C1 segment of cervical spinal cord (tissue), 14 donors: ENCODE measurements at places on chromosomes 5 and 9.

DNA sequence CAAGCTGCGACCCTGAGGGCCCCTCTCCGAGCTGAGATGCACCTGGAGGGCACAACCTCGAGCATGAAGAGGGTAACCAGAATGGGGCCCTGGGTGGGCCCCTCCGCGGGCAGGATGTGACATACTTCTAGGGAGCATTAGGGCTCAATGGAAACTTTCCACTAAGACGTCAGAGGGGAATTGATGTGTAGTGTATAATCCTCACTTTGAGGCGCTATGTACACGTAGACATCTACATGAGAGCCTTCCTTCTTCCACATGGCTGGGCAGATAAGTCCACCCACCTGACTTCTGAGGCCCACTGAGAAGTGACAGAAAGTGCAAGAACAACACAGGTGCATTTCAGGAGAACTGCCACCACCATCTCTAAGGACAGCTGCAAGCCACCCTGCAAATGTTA, 61.0 kb downstream of the DAP start:
- DNase-seq = no peak

DNA sequence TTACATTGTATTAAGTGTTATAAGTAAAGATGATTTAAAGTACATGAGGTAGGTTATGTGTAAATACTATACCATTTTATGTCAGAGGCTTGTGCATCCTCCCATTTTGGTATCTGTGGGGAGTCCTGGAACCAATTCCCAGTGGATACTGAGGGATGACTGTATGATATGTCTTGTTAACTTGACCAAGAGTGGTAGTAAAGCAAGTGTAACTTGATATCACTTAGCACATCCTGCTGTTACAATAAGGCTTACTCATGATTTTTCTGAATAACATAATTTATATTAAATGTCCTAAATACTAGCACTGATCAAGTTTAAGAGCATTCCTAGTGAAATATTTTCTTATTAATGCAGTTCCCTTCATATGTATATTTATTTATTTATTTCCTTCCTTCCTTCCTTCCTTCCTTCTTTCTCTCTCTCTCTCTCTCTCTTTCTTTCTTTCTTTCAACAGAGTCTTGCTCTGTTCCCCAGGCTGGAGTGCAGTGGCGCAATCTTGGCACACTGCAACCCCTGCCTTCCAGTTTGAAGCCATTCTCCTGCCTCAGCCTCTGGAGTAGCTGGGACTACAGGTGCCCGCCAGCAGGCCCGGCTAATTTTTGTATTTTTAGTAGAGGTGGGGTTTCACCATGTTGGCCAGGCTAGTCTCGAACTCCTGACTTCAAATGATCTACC, 7.5 kb downstream of the NDFIP1 start:
- no peak for DNase-seq

GRCh38 chr9:29211580-29212396, 1638.5 kb upstream of the C9orf72 start:
- DNase-seq = no peak

DNA sequence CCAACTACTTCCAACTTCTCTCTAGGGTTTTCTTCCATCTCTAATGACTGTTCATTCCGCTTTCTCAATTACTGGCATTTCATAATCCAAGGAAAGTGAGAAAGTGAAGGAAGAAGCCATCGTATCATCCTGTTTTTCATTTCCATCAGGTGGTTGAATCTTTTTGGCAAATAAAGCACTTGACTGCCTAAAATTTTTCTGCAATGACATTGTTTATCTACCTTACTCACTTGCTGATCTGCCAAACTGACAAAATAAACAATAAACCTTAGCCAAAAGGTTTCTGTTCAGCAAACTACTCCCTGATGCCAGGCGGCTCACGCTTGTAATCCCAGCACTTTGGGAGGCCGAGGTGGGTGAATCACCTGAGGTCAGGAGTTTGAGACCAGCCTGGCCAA, 18.4 kb downstream of the FNBP1 start:
- DNase-seq = no peak

GRCh38 chr5:17203329-17204132, 13.9 kb upstream of the BASP1 start:
- DNase-seq = no peak

- no peak for DNase-seq
Measured at GRCh38 chr5:78964889-78965288, 20.2 kb downstream of the ARSB start.

GRCh38 chr5:125581311-125581710, 834.9 kb upstream of the ZNF608 start:
- no peak for DNase-seq

DNA sequence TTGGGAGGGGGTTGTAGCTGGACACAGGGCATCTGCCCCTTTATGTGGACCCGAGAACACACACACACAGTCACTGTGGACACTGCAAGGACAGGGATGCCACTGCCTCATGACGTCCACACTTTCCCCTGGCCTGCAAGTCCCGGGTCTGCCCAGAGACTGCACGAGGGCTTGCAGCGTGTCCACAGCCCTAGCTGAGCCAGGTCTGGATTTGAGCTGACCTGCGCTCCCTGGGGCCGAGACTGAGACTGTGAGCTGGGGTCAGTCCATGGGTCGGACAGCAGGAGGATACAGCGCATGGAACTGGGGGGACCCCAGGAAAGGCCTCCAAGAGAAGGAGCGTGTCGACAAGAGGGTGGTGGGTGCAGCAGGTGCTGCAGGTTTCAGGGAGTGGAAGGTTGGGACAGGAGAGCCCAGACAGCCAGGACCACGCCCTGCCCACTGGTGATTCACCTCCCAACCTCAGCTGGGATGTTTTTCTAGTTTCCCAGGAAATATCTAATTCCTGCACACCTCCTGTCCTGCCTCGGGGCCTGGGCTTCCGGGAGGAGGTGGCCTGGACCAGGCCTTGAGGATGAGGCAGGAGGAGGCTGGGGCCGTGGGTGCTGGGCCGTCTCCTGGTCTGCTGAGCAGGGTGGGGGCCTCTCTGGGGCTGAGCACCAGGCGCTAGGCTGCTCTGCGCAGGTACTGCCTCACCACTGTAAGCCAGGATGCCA, 806 bp upstream of the RNF224 start:
- DNase-seq = no peak

GRCh38 chr5:99004960-99005359, 76.2 kb upstream of the CHD1 start:
- DNase-seq = no peak

DNA sequence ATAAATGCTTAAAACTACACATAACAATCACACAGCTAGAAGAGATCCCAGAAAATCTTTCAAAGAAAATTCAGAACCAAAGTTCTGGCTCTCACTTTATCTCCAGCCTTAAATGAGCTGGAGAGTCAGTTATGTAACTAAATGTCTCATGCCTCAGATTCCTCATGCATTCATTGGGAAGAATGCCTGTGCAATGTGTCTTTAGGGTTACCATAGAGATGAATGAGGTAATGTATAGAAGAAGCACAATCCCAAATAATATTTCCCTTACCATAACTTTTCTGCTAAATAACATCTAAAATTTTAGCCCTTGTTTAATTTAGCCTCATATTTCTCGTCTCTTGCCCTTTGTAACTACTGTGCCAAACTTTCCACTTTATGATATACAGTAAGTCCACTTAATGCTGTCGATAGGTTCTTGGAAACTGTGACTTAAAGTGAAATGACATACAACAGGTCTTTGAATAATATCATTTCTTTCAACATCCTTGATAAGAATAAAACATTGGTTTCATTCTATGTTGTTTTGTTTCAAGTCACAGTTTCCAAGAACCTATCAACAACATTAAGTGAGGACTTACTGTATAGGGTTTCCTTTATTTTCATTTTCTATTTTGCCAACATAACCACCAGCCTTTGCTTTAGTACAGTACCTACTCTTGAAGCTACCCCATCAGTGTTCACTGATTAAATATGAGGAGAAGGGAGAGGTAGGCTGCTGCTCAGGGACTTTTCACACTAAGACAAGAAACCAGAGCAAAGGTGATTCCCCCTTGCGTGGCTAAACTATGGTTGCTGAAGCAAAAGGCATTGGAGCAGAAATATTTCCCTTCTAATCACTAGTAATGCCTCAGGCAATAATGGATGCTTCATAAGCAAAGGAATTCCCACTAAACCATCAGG, 295.7 kb upstream of the PTGER4 start:
- DNase-seq = no peak

DNA sequence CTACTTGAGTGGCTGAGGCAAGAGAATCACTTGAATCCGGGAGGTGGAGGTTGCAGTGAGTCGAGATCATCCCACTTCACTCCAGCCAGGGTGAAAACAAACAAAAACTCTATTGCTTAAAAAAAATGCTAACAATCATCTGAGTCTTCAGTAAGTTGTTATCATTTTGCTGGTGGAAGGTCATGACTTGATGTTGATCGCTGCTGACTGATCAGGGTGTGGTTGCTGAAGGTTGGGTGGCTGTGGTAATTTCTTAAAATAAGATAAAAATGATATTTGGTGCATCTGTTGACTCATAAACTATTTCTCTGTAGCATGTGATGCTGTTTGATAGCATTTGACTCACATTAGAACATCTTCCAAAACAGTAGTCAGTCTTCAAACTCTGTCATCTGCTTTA, 349.4 kb upstream of the PAPPA start:
- DNase-seq = no peak

GRCh38 chr5:56183506-56183905, 49.6 kb downstream of the ANKRD55 start:
- DNase-seq = no peak

DNA sequence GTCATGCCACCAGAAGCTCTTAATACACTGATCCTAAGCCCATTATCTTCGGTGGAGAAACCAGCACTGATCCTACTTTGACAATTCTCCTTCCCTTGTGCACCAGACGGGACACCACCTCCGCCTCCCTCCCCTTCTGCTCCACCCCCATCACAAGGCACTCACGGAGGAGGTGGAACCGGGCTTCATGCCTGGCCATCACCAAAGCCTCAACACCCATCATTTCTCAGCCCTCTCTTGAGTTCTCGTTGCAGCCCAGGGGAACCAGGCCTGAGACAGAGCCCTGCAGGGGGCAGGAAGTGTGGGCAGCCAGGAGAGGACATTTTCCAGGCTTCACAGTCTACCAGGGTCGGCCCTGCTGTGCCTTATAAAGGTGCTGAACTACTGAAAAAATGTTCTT, 160.5 kb downstream of the GOLPH3 start:
- no peak for DNase-seq

DNA sequence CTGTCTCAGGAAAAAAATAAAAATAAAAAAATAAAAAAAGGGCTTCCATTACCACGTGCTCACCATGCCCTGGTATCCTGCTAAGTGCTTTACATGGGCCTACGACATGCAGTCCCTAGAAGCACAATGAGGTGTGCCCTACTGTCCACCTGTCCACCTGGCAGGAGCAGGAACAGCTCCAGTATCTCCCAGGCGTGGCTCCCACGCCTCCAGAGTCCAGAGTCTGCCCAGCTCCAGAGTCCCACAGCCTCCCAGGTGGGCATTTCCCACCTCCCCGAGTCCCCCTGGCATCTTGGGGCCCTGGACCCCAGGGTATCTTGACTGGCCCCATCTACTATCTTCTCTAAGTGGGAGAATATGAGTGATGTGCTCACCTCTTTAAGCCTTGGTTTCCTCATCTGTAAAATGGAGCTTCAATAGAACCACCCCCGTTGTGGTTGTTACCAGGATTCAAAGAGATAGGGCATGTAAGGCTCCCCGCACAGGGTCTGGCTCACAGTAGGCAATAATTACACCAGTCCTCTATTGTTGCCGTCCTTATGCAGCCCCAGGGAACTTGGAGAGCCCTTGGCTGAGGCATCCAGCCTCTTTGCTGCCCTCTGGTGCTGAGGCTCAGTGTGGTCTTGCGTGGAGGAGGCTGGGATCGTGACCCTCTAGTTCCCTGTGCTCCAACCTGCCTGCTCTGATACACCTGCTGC, 8.9 kb downstream of the CXCL14 start:
- no peak for DNase-seq

DNA sequence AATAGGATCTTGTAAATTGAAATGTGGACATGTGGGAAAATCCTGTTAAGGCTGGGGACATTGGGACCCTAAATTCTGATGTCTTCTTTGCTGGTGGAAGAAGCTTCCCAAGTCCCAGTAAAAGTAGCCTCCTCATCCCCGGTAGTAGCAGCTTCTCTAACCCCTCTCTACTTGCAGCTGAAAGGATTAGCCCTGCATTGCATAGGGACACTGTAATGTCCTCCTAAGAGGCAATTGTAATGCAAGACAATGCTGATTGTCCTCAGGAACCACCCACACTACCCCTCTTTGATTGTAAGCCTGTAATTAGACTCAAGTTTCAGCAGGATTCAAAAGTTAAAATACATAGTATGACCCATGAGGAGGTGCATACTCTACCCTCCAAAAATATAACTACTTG, 1938.4 kb upstream of the C9orf72 start:
- no peak for DNase-seq

DNA sequence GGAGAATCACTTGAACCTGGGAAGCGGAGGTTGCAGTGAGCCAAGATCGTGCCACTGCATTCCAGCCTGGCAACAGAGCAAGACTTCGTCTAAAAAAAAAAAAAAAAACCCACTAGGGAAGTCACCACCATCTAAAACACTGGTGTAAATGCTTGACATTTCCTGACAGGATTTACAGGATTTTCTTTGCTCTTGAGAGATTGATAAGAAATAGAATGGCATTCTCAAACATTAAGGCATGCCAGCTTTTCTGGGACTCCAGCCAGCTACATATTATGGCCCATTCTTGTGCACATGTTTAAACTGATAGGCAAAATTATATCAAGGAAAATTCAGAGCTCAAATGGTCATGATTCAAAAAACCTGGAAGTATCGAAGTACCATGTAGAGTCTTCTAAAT, 28.7 kb downstream of the GTF3C4 start:
- no peak for DNase-seq

DNA sequence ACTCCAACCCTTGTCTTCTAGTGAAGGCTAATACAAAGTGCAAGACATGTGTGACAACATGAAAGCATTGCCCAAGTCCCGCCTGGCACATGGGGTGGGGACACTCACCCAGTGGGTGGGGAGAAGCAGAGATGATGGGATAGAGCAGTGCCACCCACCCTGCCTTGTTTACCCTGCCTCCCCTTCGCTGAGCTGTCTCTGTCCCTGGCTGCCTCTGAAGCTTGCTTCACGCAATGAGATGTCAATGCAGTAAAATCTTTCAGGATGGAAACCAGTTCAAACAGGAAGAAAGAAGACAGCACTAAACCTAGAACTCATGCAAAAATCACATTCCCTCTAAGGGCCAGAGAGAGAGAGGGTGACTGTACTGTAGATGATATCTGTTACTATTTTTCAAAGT, 148.0 kb downstream of the INSYN2B start:
- DNase-seq = no peak

GRCh38 chr5:110977915-110978314, 93.6 kb upstream of the TSLP start:
- DNase-seq = no peak

DNA sequence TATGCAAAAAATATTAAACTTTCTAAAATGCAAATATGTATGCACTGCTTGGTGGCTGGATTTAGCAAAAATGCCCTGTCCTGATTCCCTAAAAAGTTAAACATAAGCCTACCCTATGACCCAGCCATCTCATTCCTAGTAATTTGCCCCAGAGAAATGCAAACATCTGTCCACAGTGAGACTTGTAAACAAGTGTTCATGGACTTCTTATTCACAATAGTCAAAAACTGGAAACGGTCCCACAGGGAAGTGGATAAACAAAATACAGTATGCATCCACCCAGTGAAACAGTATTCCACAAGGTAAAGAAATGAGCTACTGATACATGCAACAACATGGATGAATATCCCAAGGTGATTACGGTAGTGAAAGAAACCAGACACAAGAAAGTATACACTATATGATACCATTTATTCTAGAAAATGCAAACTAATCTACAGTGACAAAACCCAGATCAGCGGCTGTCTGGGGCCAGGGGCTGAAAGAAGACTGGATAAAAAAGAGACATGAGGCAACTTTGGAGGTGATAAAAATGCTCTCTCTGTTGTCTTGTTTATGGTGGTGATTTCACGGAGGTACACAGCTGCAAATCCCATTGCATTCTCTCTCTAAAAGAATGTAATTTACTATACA, 277.3 kb downstream of the GLIS3 start:
- no peak for DNase-seq
